Activated T-helper 1 cell treated with Interleukin-2 at 50 U/mL for 16 hours (primary cell): ENCODE measurements at places on chromosomes 11 and 22.
A peak's percentile ranks its signal among the peaks of the same experiment; 100 is the strongest.

- no peak for DNase-seq
These were observed 693.7 kb downstream of the OPCML start for GRCh38 chr11:132838627-132839026.

DNA sequence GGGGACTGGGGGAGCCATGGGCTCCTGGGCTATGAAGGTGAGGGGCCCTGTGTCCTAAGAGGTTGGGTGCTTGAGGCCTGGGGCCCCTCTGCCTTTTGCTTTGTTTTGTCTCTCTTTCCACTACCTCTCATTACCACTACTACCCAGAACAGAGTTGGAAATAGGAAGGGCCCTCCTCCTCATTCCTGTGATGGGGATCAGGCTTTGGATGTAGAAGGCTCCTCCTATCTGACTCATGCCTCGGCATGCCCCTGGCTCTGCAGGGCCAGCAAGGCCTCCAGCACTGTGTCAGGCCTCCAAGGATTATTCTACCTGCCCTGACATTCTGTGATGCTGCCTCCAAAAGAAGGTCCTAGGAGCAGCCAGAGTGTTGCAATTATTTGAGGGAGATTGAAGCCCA, 766 bp downstream of the IZUMO1R start:
- no peak for DNase-seq

- DNase-seq, result no peak
These were observed 4.3 kb downstream of the CYB561A3 start for GRCh38 chr11:61357233-61357893.

DNA sequence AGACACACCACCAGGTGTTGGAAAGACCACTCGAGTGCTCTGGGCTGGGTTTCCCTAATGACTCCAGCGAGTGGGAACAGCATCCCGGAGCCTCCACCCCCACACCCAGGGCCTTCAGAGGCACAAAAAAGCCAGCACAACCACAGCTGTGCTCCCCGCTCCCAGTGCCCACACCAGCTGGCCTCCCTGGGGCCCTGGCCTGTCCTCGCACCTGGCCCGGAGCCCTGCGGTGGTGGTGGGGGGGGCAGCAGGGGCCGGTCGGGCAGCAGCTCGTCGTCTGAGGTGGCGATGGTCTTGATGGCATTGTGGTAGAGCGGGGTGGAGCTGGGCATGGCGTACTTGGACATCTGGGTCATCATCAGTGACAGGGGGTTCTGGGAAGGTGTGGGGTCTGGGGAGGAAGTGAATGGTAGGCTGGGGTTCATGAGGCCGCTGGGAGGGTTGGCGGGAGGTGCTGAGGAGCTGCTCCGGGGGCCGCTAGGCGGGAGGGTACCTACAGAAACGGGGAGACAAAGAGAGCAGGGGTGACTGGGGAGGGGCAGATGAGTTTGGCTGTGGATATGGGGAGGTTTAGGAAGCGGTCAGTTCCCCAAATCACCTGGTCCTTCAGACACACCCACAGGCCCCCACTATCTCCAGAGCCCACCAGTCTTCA, 16.1 kb downstream of the CXCR5 start:
- DNase-seq, result no peak

DNA sequence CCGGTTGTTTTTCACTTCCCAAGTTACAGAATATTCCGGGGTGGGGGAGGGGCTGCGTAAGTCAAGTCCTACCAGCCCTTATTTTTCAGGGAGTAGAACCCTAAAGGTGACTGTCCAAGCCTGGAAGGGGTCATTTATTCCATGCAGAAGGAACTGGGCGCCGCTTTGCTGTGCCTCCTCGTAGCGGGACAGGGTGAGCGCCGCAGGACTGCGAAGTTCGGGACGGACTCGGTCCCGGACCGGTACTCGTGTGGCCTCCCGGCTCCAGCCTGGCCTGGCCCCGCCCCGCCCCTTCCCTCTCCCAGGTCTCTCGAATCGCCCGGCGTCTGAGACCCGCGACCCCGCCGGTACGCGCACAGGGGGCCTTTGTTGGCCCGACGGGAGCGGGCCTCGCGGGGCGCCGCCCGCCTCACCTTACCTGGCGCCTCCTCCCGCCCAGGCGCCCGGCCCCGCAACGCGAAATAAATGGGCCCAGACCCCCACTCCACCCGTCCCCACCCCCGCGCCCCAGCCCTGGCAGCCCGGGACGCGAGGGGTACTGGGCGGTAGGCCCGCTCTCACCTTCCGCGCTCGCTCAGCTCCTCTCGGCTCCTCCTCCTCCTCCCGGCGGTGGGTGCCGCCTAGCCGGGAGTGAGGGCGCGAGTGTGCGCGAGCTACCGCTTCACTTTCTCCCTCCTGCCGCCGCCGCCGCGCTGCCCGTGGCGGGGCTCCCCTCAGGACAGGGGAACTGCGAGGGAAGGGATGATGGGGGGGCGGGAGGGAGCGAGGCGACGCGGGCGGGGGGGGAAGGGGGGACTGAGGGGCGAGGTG, 698 bp downstream of the PAK1 start:
- DNase-seq, result peak; percentile 17

- no peak for DNase-seq
These were observed 6.4 kb downstream of the SLC16A8 start for GRCh38 chr22:38077595-38077994.

DNA sequence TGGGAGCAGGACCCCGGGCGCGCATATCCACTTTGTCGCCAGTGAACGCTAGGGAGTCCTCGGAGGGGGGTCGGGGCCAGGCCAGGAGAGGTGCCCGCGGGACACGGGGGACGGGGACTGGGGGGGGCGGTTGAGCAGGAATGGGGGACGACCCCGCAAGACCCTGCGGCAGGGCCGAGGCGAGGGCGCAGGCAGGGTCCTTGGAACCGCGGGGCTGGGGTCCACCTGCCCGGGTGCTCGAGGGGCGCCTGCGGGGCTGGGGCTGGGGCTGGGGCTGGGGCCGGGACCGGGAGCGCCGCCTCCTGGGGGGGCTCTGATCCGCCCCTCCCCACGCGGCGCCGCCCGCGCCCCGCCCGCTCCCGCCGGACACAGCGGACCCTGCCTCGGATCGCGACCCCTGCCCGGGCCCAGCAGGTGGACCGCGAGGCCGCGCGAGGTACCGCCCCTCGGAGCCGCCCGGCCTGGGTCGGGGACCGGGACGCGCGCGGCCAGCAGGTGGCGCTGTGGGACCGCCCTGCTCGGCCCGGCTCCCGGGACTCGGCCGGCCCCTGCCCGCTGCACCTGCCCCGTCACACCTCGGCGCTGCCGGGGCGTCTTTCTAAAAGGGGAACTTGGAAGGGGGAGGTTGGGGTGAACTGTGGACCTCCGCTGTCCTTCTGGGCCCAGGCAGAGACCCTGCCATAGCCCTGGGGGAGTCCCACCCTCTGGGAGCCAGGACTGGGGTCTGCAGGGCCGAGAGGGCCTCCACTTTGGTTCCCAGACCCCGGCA, 11.0 kb downstream of the CRELD2 start:
- peak; percentile 72 for DNase-seq

- no peak for DNase-seq
These were observed 12.7 kb downstream of the PHF21B start for GRCh38 chr22:44997060-44997459.

DNA sequence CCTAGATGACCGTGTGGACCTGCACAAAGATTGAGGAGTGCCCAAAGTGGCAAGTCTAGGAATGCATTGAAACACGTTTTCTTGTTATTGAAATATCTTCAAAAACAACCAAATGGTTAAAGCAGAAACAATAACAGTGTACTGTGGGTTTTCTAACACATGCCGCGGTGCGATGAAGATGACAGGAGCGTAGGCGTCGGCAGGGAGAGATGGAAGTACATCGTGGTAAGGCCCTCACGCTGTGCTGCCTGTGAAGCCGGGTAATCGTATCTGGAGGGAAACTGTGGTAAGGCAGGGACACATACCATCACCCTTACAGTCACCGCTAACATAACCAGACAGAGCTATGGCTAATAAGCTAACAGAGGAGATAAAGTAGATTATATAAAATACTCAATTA, 261.4 kb downstream of the TBC1D22A start:
- DNase-seq, result no peak

DNA sequence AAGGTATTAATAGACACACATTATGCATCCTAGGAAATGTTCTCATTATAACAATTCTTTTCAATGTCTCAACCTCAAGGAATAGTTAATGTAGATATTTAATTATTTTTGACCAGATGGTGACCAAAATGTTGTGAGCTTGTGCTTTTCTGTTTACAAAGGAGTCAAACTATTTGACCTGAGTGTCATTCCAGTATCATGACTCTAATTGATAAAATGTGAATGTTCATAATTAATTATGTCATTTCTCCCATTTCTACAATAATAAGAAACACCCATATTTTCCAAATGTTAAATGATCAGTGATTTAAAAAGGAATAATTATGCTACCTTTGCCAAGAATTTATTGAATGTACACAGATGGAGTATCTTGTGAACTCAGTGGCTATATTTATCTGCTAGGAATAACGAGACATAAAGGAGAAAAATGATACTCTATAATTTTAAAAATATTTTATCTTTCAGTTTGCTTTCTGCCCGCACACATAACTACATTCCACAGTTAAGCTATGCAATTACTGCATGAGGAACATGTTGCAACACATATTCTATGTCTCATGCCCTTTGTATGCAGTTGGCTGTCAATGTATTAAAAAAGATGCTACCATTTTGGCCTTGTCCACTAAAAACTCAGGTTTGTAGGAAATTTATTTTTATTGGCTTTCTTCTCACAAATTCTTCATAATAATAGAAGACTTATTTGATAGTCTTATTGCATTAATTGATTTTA, 376.7 kb upstream of the CCDC179 start:
- DNase-seq, result no peak

DNA sequence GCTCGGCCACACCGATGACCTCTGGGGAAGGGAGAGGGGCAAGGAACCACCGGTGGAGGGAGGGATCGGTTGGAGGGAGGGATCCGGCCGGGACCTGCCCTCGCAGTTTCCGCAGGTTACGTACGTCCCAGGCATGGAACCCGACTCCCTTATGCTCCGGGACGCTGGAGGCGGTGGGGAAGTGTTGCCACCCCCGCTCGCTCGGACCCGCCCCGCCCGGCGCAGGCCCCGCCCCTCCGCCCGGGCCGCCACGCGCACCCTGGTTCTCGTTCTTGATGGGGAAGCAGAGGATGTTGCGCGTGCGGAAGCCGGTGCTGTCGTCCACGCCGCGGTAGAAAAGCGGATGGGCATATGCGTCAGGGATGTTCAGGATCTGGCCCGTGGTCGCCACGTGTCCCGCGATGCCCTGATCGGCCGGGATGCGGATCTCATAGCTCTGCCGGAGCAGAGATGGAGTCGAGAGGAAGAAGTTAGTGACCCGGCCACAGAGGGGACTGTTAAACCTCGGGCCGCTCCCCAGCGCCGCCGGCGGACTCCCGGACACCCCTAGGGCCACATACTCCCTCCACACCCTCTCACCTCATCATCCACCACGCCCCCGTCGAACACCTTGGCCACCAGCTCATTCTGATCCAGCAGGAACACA, 89.8 kb downstream of the PDE2A start:
- peak; percentile 43 for DNase-seq

DNA sequence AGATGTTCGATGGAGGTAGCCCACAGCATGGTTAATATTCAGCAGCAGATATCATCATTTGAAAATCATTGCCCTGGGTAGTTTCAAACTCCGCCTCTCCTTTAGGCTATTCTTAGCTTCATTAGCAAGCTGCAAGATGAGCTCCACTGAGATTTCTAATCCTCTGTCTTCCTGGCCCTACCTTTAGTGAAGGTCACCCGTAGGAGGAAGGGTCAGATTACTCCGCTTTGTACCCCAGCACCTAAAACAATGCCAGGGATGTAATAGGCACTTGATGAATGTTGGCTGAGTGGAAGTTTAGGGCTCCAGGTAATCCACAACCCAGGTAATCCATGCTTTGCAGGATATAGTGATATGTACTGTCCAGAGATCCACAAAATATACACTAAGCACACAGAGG, 260.1 kb upstream of the MTNR1B start:
- DNase-seq, result no peak

- DNase-seq, result no peak
These were observed 36.7 kb downstream of the SHISAL1 start for GRCh38 chr22:44276041-44276440.

DNA sequence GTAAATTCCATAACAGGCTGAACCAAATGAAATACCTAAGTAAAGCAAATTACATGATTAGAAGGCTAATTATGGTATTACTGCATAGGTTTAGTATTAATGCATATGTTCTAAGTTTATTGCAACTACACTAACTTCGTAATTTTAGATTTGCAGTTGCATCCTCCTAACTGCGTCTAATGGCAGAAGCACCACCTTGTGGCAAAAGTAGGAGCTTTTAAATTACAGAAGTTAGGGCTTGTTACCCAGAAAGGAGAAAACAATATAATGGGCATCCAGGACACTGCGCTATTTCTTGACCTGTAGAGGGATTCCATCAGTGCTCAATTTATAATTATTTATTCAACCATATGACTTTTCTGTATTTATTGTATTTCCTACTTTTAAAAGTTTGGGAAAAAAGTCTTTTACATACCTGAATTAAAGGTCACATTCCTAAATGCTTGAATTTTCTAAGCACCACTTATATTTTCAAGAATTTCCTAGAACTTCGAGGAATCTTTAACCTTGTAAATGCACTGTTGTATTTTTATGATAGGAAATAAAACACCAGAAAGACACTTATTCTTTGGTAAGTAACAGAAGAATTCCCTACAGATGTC, 16.3 kb upstream of the GPR83 start:
- DNase-seq, result no peak

- DNase-seq, result no peak
These were observed 789.4 kb upstream of the KIRREL3 start for GRCh38 chr11:127789927-127790326.

DNA sequence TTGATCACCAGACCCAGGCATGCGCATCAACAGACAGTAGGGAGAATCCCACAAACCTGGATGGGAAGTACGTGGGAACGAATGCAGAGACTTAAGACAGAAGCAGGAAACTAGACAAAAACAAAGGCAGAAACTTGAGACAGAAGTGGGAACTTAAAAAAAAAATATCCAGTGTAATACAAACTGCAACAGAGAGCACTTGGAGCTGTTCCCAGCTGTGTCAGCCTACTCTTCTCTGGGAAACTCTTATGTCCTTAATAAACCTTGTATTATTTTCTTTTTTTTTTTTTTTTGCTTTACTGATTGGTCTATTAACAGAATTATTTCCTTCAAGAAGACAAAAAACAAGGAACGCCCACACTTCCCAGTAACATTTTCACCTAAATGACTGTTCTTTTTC, 1818.1 kb upstream of the RAG2 start:
- no peak for DNase-seq
